ENCODE measurements at places on chromosomes 6 and 20.

- H3K36me3 ChIP-seq, result peaks cover 1% of the 10 kb centered on the region
- H3K4me3 ChIP-seq, result no peak overlapping the region
- no peak for DNase-seq
- H3K27ac ChIP-seq, result no peak overlapping the region
- no peaks in the 10 kb centered on the region for H3K4me1 ChIP-seq
These were observed 45.2 kb downstream of the OSTM1 start for GRCh38 chr6:108029226-108029921.

DNA sequence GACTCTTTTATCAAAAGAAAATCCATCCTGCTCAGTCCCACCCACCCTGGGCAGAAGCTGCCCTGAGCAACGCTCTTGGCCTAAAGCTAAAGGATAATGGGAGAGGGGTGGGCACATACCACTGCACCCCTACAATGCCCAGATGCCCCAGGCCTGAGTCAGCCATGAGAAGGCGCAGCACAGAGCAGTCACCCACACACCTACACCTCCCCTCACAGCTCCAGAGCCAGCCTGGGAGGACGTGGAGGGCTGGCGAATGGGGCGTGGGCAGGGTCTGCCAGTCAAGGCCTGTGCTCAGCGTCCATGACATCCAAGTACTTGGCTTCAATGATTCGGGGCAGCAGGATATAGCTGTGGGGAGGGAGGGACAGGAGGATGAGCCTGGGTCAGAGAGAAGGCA lies 11.5 kb downstream of the SLC4A11 start:
- DNase-seq, result no peak
- no peaks in the 10 kb centered on the region for H3K36me3 ChIP-seq
- H3K4me3 ChIP-seq, result no peak overlapping the region
- H3K27ac ChIP-seq, result no peak overlapping the region
- H3K4me1 ChIP-seq, result peaks cover 9% of the 10 kb centered on the region

DNA sequence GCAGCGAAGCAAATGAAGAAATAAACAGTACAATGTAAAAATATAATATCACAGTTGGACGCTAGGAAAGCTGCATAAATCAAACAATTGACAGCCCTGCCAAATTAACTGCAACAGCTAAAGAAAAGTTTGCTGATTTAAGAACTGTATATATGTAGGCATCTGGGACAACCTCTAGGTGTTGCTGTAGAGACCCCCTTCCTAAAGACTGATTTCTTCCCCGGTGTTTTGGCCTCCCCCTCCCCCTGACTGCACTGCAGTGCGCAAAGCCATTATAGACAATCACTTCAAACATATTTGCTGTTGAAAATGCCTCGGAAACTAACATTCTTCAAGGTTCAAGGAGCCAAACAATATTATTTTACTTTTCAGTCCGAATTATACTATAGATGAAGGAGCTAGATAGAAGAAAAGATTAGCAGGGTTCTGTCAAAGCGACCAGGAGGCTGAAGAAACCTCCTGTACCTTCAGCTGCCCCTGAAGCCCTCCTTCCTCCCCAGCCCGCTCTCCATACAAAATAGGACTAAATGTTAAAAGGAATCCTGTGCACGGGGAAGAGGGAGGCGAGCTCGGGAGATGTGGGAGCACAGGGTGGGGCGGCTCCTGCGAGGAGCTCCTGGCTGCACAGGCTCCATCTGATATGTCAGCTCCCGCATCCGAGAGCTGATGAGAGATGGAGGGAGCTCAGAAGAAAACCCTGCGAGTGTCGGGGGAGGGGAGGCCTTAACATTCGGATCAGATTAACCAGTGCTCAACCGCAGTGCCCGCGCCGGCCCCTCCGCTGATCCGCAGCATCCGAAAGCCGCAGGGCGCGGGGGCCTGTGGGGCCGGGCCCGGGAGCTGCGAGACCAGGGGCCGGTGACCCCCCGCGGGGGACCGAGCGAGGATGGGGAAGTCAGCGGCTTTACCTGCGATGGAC lies 822 bp downstream of the ELOVL4 start:
- peaks cover 39% of the 10 kb centered on the region for H3K27me3 ChIP-seq
- DNase-seq, result peak; percentile 4
- H3K36me3 ChIP-seq, result no peaks in the 10 kb centered on the region
- peaks cover 28% of the 10 kb centered on the region for H3K4me1 ChIP-seq
- H3K4me3 ChIP-seq, result peak overlapping the region; percentile 87
- peak overlapping the region; percentile 54 for H3K27ac ChIP-seq

GRCh38 chr6:162712694-162713093 lies 14.9 kb downstream of the PRKN start:
- DNase-seq, result no peak
- no peaks in the 10 kb centered on the region for H3K27me3 ChIP-seq
- no peak overlapping the region for H3K27ac ChIP-seq
- no peaks in the 10 kb centered on the region for H3K36me3 ChIP-seq

- no peak overlapping the region for H3K4me3 ChIP-seq
- no peaks in the 10 kb centered on the region for H3K36me3 ChIP-seq
- peaks cover 13% of the 10 kb centered on the region for H3K4me1 ChIP-seq
- H3K27ac ChIP-seq, result no peak overlapping the region
- no peak for DNase-seq
These were observed 27.5 kb upstream of the MYMX start for GRCh38 chr6:44189257-44189656.

DNA sequence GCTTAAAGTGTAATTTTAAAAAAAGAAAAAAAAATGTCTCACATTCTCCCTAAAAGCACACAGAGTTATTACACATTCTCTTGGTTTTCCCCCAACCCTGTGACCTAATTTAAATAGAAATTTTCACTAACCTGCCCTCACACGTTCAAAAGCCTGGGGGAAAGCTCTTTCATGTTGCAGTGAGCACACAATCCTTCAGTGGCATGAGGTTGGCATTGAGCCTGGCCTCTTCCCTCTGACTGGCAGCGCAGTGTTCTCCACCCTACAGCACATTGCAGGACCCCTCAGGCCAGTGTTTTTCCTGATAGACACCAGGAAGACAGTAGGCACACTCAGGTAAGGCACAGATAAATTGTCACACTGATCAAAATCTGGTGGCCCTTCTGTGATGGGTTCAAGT lies 34.1 kb downstream of the TNFRSF21 start:
- no peaks in the 10 kb centered on the region for H3K36me3 ChIP-seq
- no peak overlapping the region for H3K4me3 ChIP-seq
- H3K4me1 ChIP-seq, result no peaks in the 10 kb centered on the region
- no peak overlapping the region for H3K27ac ChIP-seq

GRCh38 chr6:39169448-39170344 lies 54.7 kb upstream of the SAYSD1 start:
- DNase-seq, result no peak
- no peak overlapping the region for H3K4me3 ChIP-seq
- H3K36me3 ChIP-seq, result peaks cover 4% of the 10 kb centered on the region
- H3K27me3 ChIP-seq, result no peaks in the 10 kb centered on the region

DNA sequence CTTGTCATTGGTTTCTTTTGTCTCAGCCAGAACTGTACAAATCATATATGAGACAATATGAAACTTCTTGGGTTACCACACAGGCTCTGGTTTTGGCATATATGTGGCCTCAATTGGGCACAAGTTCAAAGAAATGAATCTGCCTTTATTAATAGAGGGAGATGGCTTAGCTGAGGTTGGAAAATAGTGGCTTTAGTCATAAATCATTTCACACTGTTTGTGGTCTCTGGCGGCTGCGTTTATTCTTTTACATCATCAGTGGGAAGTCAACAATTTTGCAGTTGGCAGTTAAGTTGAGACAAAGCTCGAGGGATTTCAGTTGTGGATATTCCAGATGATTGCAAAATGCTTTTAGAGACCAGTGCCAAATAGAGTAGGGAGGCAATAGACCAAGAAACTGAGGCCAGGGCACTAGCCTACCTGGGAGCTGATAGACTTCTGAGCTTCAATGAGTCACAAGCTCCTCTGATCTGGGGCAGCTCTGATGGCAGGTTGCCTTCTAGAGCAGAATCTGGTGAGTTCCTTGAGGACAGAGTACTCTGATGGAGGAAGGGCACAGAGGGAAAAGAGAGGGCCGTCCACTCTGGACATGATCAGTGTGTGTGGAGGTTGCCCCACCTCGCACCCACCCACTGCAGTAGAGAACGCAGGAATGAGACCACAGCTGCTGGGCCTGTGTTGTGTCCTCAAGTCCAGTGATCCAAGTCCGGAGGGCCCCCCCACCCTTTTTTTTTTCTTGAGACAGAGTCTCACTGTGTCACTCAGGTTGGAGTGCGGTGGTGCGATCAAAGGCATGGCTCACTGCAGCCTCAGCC lies 73.5 kb downstream of the ARMC2 start:
- peaks cover 34% of the 10 kb centered on the region for H3K4me1 ChIP-seq
- H3K4me3 ChIP-seq, result peak overlapping the region; percentile 8
- peaks cover 22% of the 10 kb centered on the region for H3K27me3 ChIP-seq

DNA sequence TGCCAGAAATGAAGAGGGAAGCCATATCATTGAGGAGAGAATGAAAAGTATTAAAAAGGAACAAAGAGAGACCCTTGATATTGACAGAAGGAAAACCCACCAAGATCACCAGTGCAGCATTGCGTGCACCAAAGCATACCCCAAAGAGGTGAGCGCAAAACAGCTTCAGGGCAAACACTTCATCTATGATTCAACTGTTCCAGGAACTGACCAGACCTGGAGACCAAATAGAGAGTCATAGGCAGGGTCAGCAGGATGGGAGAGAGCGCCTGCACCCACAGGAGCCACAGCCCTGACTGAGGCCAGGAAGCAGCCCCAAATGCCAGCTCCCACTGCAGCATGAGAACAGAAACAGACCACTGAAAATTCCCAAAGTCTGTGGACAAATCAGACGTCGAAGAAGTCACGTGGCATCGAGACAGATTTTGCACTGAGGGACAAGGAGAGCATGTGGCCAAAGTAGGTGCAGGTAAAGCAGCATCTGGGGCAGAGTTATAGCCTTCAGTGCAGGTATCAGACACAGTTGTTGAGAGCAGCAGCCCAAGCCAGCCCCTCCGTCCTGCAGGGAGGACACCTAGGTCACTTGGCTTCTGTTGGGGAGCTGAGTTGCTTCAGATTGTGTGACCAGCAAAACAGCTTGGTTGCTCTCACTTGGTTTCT lies 29.3 kb downstream of the CHRNA4 start:
- no peak for DNase-seq
- H3K4me1 ChIP-seq, result no peaks in the 10 kb centered on the region
- no peak overlapping the region for H3K27ac ChIP-seq
- no peaks in the 10 kb centered on the region for H3K36me3 ChIP-seq
- H3K4me3 ChIP-seq, result no peak overlapping the region

GRCh38 chr20:879626-880025 lies 36.5 kb downstream of the ANGPT4 start:
- H3K4me3 ChIP-seq, result no peak overlapping the region
- H3K36me3 ChIP-seq, result no peaks in the 10 kb centered on the region

DNA sequence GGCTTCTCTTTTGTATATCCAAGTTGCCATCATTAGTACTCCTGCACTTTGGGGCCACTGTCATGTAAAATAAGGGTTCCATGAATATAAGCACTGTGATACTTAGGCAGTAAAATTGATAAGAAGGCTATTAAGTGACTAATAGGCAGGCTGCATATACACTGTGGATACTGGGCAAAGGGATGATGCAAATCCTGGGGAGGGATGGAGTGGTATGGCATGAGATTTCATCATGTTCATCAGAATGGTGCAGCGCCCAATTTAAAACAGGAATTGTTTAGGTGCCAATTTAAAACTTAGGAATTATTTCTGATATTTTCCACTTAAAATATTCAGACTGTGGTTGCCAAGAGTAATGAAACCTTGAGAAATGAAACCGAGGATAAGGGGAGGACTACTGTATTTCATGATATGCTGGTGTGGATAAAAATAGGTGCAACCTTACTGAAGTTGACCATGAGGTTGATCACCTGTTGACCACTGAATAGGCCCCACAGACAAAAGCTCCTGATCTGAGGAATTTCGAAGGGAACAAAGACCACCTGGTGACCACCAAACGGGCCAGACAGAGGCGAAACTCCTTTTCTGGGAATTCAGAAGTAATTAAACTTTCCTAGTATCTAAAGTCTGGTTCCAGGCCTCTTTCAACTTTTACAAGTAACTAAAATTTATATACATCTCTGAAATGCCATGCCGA lies 4.9 kb upstream of the TRIM39 start:
- H3K27ac ChIP-seq, result no peak overlapping the region
- H3K4me1 ChIP-seq, result peaks cover 82% of the 10 kb centered on the region
- no peak overlapping the region for H3K4me3 ChIP-seq
- H3K36me3 ChIP-seq, result peaks cover 42% of the 10 kb centered on the region

DNA sequence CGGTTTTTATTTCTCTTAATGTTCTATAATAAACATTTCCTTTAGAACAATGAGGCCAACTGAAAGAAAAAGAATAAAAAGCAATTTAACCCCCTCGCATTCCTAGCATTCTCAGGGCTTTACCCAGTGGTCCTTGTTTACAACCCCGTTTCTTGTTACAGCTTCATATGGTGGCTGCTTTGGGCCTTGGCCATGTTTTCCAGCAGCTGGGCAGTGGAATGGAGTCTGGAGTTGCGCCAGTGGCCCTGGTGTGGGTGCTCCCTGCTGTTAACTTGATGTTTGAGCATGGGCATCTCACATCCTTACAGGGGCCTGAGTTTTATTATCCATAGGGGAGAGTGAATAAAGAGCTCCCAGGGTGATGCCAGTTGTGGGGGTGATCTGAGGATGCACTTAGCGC lies 18.8 kb downstream of the EFCAB8 start:
- H3K27me3 ChIP-seq, result no peaks in the 10 kb centered on the region
- H3K4me3 ChIP-seq, result no peak overlapping the region
- H3K27ac ChIP-seq, result no peak overlapping the region

DNA sequence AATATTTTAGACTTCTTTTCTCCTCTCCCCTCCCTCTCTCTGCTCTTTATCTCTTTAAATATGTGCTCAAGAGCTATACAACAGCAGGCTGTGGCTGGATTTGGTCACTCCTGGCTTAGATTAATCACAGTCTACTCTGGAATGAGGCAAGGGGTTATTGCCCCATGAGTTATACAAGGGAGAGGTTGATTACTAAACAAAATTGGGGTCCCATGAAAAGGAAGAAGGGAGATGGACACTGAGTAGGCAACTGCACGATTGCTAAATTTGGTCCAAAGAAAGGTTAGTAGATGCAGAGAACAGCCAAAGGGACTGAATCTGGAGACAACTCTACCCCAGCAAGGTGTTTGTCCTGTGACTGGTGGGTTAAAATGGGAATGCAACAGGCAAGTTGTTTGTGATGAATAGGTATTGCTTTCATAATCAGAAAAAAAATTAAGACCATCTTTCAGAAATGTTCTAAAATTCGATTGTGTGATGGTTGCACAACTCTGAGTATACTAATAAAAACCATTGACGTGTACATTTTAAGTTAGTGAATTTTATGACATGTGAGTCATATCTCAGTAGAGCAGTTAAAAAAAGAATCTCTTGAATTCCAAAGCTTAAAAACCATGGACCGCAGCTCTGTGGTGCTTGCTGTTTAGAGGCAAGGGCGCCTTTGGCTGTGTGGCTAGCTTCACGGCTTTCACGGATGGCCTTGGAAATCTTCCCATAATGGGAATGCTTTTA lies 57.1 kb downstream of the KIZ start:
- no peak overlapping the region for H3K27ac ChIP-seq
- H3K4me1 ChIP-seq, result no peaks in the 10 kb centered on the region
- no peaks in the 10 kb centered on the region for H3K27me3 ChIP-seq
- DNase-seq, result no peak
- H3K4me3 ChIP-seq, result no peak overlapping the region

GRCh38 chr6:28996844-28997510 lies 8.1 kb downstream of the ZNF311 start:
- H3K36me3 ChIP-seq, result no peaks in the 10 kb centered on the region
- no peak for DNase-seq
- H3K4me1 ChIP-seq, result no peaks in the 10 kb centered on the region

Measured in activated T-helper 1 cell treated with anti-CD3 and anti-CD28 coated beads, Interleukin-12 subunit alpha, Interleukin-12 subunit beta, Interleukin-2, Interleukin-4 antibody, amounts not matched to agents 30 ng/mL and 10 ng/mL and 1 ng/mL, durations not matched to agents 14 hours and 24 hours and 36 hours (primary cell).